ENCODE measurements at places on chromosomes 3 and 15.

DNA sequence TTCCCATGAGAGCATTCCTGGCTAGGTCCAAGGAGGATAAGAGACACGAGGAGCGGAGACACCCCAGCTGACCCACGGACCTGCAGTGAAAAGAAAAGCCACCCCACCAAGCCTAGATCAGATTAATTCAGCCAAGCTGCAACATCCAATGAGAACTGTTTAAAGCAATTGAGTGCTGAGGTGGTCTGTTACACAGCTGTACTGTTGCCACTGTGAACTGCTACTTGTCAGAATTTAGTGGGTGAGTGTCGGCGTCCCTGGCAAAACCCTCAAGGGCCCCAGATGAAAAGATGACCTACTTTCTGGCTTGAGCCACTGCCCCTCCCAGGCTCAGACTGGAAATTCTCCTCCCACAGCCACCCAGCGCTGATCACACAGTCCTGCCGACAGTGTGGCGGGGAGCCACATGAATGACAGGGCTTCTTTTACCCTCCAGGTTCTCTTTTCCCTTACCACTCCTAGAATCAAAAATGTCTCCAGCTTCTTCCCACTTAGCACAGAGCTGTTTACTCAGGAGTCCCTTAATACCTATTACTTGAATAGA lies 26.4 kb upstream of the KBTBD12 start:
- DNase-seq = no peak

- DNase-seq = no peak
Observed at GRCh38 chr15:40353697-40354096, 2.9 kb downstream of the PHGR1 start.

DNA sequence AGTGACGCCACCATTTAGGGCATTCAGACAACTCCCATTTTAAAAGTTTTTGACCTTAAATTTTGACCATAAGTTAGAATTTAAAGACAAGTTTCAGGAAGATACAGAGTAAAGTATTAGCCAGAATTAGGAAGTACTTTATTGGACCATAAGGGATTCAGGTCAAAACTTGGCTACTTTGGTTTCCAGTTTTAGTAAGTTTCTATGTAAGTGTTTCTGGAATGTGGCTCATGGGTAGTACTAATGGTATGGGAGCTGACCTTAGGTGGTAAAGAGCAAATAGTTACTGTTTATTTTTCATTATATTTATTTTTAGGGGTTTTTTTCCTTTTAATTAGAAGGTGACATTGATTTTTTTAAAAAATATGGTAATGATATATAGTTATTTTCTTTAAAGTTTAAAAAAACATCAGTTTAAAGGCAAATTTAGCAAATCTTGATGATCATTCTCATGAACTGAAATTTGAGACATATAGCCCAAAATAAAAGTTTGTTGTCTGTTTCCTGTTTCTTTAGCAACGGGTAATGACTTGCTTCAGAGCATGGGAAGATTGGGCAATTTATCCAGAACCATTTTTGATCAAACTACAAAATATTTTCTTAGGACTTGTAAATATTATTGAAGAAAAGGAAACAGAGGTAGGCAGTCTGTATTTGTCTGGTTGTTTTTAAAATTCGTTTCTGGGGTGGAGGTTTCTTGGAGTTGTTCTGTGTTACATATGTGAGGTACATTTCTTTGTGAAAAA lies 34.3 kb downstream of the U2SURP start:
- DNase-seq = no peak

- DNase-seq = no peak
Observed at GRCh38 chr3:172333042-172333377, 115.2 kb downstream of the GHSR start.

GRCh38 chr3:15500107-15500724 lies 21.3 kb downstream of the COLQ start:
- no peak for DNase-seq

GRCh38 chr3:89522155-89522554 lies 414.7 kb downstream of the EPHA3 start:
- no peak for DNase-seq

- DNase-seq = no peak
Observed at GRCh38 chr3:134932035-134932434, 137.0 kb downstream of the EPHB1 start.

GRCh38 chr3:116809208-116809607 lies 99.6 kb downstream of the TUSC7 start:
- DNase-seq = no peak

- DNase-seq = no peak
Observed at GRCh38 chr3:145089337-145089736, 1071.6 kb downstream of the PLOD2 start.

DNA sequence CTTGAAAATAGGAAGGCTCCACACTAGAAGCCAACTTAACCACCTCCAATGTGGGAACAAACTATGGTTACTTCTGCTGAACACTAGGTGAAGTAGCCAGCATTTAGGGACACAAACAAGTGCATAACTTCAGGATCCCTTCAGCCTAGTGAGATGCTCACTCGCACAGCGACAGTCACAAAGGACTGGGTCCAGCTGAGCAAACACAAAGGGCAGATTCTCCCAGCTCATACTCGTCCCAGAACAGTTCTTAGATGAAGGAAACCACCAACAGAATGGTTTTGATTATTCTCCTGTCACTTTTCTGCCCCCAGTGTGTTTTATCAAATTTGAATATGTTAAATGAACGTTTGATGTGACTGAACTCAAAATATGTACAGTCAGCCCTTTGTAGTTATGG lies 201.6 kb downstream of the KCNAB1 start:
- no peak for DNase-seq

GRCh38 chr15:92429378-92430068 lies 35.8 kb downstream of the ST8SIA2 start:
- DNase-seq = no peak

DNA sequence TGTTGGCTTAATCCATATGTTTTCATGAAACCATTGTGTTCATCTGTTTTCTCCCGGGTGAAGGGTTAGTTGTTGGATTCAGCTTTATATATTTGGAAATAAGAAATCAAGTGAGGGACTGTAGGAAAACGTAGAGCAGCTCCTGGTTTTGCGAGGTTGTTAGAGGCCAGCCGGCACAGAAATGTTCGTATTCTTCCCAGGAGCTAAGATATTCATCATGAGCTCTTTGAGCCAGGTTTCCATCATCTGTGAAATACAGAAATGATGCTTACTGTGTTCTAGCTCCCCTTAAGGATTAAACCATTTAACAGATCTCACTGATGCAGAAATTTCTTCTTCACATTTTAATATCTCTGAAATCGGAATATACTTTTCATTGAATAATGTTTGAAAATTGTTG lies 235.5 kb downstream of the PTPRG start:
- no peak for DNase-seq

DNA sequence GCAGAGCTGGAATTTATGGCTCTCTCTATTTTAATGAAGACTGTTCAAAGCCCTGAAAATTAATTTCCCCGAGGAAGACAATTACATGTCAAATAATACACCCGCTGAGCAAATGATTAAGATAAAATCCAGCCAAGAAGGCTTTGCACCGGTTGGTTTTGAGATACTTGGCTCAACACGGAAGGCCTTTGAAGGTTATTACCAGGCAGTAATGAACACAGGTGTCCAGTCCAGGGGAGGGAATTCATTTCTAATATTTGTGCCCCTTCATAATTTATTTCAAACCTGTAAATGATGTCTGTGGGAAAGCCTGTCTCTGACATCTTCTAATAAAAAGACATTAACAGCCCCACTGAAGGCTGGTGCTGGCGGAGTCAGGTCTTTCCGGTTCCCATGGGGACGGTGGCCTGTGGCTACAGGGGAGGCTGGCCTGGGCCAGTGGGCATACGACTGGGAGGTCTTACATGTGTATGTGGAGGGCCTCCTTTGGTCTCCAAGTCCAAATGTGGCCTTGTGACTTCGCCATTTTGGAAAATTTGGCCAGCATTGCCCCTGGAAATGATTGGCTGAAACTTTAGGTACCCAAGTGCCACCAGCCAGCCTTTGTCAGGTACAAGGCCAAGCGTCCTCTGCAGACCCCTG lies 49.9 kb upstream of the IQSEC1 start:
- no peak for DNase-seq

- DNase-seq = no peak
Observed at GRCh38 chr3:136152176-136152843, 43.8 kb downstream of the MSL2 start.

DNA sequence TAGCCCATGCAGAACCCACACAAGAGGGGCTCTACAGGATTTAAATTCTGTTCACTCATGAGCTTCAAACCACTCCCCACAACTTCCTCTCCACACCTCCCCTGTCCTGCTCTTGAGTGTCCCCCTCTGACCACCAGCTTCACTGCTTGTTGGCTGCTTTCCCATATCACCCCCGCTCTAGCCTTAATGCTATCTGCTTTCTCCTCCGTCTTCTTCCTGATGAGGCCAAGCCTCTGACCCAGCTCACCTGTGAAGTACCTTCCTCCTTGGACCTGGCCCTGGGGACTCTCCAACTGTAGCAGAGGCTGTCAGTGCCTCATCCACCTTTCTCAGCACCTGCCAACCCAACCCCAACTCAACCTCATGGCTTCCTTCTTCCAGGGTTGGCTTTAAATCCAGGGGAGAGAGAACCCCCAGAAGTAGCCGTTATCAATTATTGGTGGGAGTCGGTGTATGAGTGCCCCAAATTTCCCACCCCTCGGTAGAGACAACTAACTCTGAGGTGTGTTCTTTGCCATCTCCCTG lies 174.8 kb downstream of the MINAR1 start:
- no peak for DNase-seq

- DNase-seq = no peak
Observed at GRCh38 chr15:37101980-37102304, 1.6 kb upstream of the MEIS2 start.

GRCh38 chr3:149600634-149601033 lies 57.2 kb downstream of the WWTR1 start:
- DNase-seq = no peak

- DNase-seq = no peak
Observed at GRCh38 chr3:49803465-49804140, 542 bp downstream of the INKA1 start.

GRCh38 chr3:60919296-60919695 lies 332.0 kb downstream of the FHIT start:
- DNase-seq = no peak

GRCh38 chr15:71809346-71809745 lies 1.0 kb upstream of the NR2E3 start:
- DNase-seq = no peak

DNA sequence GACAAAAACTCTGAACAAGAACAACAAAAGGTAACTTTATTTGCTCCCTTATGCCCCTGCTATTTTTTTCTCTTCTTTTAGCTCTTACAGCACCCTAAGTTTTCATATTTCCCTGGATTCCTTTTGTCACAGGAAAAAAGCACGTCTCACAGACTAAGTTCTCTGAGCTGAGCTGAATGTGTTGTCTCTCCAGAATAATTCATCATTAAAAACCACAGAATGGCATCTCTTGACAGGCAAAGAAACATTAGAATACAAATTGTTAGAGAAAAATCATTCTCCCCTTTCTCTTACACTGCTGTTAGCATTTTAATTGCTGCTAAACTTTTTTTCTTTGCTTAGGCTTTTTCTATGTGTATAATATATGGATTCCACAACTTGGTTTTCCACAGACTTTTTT lies 48.7 kb upstream of the SECISBP2L start:
- DNase-seq = no peak

DNA sequence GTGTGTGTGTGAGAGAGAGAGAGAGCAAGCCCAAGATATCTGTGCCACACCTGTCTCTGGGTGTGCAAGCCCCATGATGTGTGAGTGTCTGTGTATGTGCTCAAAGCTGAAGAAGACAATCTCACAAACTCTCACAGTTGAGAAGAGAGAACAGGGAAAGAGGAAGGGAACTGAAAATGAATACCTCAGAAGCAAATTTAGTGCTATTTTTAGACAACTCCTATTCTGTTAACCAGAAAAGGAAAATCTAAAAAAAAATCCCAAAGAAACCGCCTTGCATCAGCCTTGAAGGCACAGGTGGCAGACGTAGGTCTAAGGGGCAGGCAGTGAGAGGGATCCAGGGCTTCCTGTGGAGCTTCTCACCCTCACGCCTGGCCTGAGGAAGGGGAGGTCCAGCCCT lies 47.8 kb downstream of the ATP2B2 start:
- DNase-seq = no peak

- no peak for DNase-seq
Observed at GRCh38 chr15:98083203-98083910, 122.9 kb downstream of the ARRDC4 start.

GRCh38 chr3:144351773-144352365 lies 380.2 kb downstream of the DIPK2A start:
- no peak for DNase-seq

GRCh38 chr3:165568907-165569462 lies 268.2 kb downstream of the BCHE start:
- DNase-seq = no peak

- no peak for DNase-seq
Observed at GRCh38 chr3:106533093-106533787, 664.4 kb upstream of the CBLB start.

DNA sequence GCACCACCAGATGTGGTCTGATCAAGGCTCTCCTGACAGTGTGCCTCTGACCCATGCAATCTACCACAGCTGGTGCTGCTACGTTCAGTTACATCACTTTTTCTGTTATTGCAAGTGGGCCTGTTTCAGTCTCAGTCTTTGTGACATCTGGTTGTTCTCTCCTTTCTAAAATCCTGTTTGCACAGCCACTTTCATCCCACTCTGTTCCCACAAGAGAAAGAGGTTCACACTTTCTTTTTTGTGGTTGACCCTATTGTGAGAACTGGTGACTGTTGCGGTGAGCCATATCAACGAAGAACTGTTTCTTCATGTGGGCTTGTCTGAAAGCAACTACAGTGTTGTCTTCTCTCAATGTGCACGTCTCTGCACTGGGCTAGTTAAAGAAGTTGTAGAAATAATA lies 342.8 kb upstream of the ARPP21 start:
- DNase-seq = no peak

- DNase-seq = no peak
Observed at GRCh38 chr3:152650177-152650576, 184.8 kb upstream of the P2RY1 start.

GRCh38 chr3:17830788-17831187 lies 88.4 kb upstream of the TBC1D5 start:
- no peak for DNase-seq

DNA sequence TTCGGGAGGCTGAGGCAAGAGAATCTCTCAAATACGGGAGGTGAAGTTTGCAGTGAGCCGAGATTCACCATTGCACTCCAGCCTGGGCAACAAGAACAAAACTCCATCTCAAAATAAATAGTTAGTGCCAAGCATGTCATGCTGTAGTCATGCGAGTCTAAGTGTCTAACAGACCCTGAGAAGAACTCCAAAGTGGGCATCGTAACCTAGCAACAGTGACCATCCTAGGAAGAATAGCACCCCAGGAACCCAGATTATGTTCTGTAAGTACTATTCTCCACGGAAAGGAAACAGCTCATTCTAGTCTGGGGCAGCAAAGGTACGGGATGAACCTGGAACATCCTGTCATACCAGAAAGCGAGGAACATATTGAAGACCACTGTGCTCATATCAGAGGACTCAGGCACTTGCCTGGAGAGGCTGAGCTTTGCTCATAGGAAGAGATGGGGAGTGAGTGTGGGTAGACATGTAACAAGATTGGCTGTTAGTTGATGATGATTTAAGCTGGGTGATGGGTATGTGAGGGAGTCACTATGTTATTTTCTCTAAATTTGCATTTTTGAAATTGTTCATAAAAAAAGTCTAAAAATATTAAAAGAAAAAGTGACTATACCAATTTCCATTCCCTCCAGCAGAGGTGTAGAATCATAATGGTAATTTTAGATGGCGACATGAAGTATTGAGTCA lies 31.7 kb downstream of the BCL2L10 start:
- DNase-seq = no peak

- no peak for DNase-seq
Observed at GRCh38 chr15:99475754-99476412, 89.9 kb upstream of the MEF2A start.

GRCh38 chr3:152302521-152303021 lies 33.8 kb downstream of the MBNL1 start:
- no peak for DNase-seq

Measured in iPS DF 19.7 (cell line).